ENCODE measurements at places on chromosomes 1 and 21.

DNA sequence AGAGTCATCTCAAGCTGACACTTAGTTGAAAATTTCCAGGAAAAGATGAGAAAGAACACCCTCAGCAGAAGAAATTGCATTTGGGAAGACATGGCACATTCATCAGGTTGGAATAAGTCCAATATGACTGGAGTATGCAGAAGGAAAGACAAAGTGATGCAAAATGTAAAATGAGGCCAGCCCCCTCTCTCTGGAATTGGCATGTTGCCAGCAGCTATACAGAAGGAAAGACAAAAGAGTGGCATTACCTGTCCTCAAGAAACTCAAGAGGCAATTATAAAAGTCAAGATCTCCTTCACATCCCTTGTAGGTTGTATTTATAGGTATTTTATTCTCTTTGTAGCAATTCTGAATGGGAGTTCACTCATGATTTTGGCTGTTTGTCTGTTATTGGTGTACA, 426.3 kb downstream of the AGBL4 start:
- DNase-seq = no peak

GRCh38 chr1:55696181-55696754, 481.1 kb upstream of the USP24 start:
- DNase-seq = no peak

DNA sequence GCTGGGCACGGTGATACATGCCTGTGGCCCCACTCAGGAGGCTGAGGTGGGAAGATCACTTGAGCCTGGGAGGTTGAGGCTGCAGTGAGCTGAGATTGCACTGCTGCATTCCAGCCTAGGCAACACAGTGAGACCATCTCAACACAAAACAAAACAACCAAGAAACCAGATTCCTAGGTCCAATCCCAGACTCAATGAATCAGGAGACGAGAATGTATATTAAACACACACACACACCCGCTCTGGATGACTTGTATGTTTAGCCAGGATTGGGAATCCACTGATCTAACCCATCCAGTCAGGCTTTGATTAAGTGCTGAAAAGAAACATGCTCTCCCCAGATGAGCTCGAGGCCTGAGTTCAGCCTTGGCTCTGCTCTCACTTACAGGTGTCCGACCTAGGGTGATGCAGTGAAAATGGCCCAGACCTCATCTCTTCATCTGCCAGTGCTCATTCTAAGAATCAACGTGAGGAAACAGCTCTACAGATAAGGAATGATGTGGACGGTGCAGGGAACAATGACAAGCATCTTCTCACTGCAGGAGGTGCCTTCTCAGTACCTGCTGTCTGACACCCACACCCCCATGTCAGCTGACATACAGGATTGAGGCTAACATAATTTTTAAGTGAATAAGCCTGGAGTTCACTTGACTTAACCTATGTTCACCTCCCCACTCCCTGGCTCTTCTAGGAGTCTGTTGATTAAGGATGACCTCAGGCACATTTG, 15.3 kb upstream of the SRSF4 start:
- DNase-seq = no peak

- no peak for DNase-seq
Observed at GRCh38 chr1:172006660-172007059, 165.4 kb downstream of the DNM3 start.

GRCh38 chr1:186819126-186819525, 9.6 kb upstream of the PLA2G4A start:
- DNase-seq = no peak

- no peak for DNase-seq
Observed at GRCh38 chr21:46317710-46318463, 5.8 kb downstream of the C21orf58 start.

- no peak for DNase-seq
Observed at GRCh38 chr1:40796939-40797667, 13.5 kb downstream of the KCNQ4 start.
